Gastroesophageal sphincter (tissue), 4 donors: ENCODE measurements at places on chromosomes 1 and 21. TPM values are rescaled to one million over a fixed set of nuclear protein-coding genes. Genes with fewer than 3 reads are reported as not detected.

SLC45A1 gene
- 7.0 TPM for total RNA-seq

SLC2A5 gene
- 0.16 TPM for total RNA-seq

DNA sequence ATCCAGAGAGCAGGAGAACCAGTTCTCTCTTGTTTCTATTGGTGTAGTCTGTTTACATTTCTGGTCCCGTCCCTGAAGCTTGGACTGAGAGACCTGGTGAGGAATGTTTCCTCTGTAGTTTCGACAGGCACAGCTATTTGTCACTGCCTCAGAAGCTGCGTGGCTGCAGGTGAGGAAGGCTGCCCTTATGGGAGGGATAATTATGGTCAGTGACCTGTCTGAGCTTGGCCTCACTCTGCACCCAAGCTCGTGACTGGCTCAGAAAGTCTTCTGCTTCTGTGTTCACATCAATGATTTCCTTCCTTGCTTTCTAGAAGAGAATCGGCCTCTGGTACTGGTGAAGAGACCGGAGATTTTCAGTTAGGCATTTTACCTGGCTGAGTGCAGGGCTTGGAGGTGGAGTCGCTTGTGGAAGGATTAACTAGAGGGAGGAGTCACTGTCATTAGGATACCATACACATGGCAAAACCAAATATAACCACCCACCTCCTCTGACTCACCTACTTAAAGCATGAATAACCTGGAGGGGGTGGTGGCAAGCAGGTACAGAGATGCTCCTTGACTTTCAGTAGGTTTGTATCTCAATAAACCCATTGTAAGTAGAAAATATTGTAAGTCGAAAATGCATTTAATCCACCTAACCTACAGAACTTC, 19.9 kb upstream of the WDR26 start:
- ATAC-seq, result no peak

GRCh38 chr1:173798078-173798477, 26.4 kb upstream of the DARS2 start:
- no peak for ATAC-seq

ACTN2 gene
- total RNA-seq, result 14.0 TPM

PPIE gene
- 44.3 TPM for total RNA-seq

- no peak for ATAC-seq
These were observed 325.8 kb downstream of the KIF26B start for GRCh38 chr1:245480393-245481120.

WDR64 gene
- not detected for total RNA-seq

DNA sequence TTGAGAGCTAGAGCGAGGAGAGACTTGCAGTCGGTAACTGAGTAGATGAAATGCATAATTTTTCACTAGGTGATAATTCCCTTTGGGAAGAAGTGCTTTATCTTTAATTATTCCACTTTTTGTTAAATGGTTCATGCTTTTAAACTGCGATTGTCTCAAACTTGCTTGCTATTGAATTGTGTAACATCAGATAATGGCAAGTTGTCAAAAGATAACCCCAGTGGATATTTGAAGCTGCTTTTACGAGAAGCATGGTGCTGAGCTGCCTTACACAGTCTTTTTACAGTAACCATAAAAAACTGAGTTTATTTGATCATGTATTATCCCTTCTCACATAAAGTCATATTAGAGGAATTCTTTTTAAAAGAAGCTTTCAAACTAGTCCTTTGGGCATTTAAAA, 30.2 kb downstream of the TMEM50B start:
- ATAC-seq, result no peak

- no peak for ATAC-seq
These were observed 8.6 kb downstream of the LAMC2 start for GRCh38 chr1:183194527-183195141.

CYP4A11 gene
- not detected for total RNA-seq

- no peak for ATAC-seq
These were observed 9.4 kb upstream of the SESN2 start for GRCh38 chr1:28249866-28250295.

GRCh38 chr1:48000883-48001282, 3.7 kb upstream of the TRABD2B start:
- ATAC-seq, result no peak

GRCh38 chr1:175504875-175505555, 238.4 kb downstream of the TNR start:
- ATAC-seq, result no peak
